ENCODE measurements at places on chromosomes 1 and 21.

DNA sequence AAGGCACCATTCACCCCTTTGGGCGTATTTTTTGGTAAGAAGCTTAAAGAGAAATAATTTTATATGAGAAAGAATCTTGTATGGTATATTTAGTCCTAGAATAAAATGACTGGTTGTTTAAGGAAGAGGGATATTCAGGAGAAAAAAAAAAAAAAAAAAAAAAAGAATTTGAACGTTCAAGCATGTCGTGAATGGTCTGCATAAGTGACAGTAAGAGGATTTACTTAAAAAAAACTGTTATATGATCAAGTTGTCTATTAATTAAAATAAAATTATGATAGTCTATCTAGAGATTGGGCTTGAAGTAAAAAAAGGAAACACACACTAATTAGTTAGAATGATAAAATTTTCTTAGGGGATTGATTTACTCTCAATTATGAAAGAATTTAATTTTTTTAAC is 11.7 kb upstream of the OR14I1 start:
- no peak for DNase-seq

DNA sequence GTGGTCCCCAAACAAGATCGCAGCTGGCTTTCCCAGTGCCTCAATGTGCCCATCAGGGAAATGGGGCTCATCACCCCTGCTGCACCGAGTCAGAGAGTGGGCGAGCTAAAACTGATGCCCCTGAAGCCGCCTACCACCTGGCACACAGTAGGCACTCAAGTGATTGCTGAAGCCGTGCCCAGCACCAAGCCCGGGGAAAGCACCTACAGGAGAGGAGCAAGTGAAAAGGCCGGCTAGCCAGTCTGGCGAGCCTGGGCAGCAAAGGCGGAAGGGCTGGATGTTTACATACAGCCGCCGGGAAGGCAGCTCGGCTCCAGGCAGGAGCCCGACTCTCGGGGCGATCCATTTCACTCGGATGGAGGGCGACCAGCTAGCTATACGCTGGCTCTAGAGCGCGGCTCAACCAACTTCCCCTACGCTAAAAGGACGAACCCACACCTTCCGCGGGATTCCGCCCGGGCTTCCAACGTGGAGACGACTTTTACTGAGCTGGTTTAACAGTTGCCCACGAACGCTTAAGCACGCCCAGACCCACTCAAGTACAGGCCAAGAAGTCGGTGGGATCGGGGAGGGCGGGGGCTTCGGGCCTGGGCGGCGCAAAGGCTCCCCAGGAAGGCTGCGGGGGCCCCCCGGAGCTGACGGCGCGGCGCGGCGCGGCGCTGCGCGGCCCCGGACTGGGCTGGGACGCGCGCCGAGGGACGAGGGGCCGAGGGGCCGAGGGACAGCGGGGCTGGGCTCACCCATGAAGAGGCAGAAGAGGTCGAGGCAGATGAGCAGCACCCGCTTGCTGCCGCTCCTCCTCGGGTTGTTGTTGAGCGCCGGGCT is 1.0 kb downstream of the PLPP3 start:
- no peak for DNase-seq

DNA sequence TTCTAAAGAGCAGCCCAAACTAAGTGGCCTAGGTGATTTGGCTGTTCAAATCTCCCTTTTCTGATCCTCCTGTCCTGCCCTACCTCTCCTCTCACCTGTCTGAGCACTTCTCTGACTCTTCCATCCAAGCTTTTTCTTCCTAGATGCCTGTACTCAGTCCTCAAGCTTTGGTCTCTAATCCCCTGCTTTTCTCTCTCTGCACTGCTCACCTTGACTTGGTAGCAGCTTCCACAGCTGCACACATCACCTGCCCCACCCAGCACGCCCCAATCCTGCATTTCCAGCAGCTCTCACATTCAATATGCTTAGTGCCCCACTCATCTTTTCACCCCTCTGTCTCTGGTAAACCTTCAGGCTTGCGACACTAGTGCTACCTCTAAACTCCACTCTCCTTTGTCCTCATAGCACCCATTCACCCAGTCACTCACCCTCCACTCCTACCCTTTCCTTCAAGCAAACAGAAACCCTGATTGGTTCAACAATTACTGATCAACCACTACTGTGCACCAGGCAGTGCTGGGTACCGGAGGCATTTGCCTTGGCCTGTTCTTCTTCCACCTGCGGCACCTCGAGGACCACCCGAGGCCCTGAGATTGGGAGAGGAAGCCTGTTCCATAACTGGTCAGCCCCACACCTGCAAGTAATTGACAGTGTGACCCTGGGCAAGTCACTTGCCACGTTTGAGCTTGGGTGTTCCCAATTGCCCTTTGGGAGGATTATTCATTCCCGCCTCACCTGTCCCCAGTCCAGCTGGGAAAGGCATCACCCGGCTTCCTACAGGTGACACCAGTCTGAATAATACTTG is 136.1 kb upstream of the EDN2 start:
- DNase-seq, result no peak

- DNase-seq, result no peak
These were observed 12.8 kb upstream of the PHC2 start for GRCh38 chr1:33443705-33444180.

- DNase-seq, result no peak
These were observed 2.5 kb upstream of the MEF2D start for GRCh38 chr1:156502894-156503697.

GRCh38 chr1:145992502-145992936 is 3.9 kb downstream of the TXNIP start:
- DNase-seq, result no peak

DNA sequence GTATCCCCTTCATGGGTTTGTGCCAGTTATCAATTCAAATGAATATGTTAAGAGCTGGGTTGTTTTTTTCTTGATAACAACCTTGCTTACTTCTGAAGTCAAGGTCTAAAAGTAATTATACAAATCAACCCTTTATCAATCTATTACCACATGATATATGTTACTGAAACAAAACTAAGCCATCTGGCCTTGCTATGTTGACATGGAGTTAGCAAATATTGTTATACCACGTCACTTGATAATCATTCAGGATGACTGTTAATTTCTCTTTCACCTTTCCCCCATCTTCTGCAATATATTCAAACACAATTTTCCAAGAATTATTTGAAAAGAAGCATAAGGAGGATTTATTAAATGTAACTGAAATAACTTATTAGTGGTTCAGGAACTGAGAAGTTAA is 72.6 kb downstream of the DTL start:
- no peak for DNase-seq

- no peak for DNase-seq
These were observed 91.8 kb downstream of the SIK1 start for GRCh38 chr21:43335119-43335518.

DNA sequence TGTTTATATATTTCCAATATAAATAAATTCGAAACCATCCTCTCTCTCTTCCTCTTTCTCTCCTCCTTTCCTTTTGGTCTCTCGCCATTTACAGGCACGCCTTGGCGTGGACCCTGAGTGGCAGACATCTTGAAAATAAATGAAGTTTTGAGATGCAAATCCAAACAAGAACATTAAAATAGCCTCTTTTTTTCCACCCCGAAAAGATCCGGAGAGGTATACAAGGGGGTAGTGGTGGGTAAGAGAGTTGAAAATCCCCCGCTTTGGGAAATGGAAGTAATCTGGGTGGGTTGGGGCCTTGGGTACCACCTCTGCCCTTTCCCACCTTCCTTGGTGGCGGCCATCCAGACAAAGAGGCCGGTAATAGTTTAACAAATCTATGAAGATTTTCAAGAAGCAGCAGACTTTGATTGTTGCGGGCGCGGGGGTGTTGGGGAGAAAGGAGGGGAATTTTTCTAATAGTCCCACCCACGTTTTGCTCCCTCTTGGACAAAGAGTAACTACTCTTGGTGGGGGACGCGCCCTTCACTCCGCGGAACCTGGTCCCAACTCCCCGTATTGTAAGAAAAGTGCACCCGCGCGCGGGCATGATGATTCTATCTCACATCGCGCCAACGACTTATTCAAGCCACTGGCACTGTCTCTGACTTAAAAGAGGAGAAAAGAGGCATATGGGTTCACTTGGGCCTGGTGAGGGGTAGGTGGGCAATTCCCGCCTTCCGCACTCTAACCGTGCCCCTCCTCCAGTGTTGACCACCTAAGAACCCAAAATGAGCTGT is 4.0 kb upstream of the FOXD3 start:
- peak; percentile 6 for DNase-seq

DNA sequence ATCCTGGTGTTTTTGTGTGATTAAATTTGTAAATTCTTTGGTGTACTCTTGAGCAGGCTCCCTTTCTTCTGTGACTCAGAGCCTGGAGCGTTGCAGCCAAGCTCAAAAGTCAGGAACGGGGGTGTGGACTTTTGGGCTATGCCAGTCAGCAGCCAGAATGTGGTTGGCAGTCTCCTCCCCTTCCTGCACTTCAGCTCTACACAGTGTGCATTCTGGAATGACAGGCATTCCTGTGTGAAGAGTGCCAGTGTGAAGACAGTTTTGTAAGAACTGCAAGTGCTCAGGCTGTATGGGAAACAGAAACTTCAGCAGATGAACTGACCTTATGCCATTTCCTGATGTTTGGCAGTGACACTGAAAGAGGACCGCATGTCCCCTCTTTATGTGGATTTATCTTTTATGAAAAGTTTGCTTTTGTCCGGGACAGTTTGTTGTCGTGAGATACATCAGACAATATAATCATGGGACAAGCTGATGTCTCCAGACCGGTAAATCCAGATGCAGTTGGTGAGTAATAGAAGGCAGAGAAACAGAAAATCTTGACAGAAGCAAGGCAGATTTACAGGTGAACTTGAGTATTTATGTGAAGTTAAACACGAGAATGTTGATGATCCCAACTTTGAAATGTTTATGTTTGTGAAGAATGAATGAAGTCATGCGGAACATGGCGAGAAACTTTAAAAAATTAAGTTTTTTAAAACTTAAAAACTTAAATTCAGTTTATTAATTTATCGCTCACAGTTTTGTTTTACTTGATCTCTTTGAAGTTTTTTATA is 67.7 kb upstream of the RCC1 start:
- DNase-seq, result no peak

GRCh38 chr1:116817582-116818064 is 63.4 kb downstream of the CD2 start:
- DNase-seq, result peak; percentile 74

GRCh38 chr1:6508154-6508815 is 16.8 kb upstream of the PLEKHG5 start:
- DNase-seq, result no peak

- no peak for DNase-seq
These were observed 14.8 kb downstream of the SH3BGR start for GRCh38 chr21:39466584-39466983.

GRCh38 chr21:36446301-36446700 is 33.6 kb downstream of the CLDN14 start:
- no peak for DNase-seq

DNA sequence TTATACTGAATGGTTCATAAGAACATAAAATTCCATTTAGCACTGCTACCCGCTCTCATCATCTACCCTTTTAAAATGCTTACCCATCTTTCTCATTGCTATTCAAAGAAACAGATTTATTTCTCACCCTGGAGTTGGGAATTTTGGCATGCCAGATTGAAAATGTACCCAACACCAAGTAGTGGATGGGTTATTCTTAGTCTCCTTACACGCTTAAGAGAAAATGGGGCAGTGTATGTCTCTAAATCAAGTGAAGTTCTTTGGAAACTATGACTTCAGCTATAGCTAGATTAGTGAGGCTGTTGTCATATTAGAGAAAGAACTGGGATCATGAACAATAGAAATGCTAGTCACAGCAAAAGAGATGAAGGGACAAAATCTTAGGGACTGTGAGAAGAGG is 27.7 kb upstream of the ESRRG start:
- DNase-seq, result no peak

DNA sequence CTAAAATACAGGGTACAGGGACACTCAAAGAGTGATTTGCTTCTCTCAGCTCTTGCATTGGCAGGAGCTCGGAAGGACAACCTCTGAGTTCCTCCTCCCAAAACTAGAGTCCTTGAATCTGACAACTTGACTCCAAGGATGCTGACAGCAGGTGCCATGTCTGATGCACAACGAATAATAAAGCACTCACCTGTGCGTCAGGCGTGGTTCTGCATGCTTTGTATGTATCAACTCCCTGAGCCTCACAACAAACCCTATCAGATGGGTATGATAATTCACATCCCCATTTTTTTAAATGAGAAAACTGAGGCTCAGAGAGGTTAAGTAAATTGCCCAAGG is 1.4 kb downstream of the LAPTM5 start:
- DNase-seq, result no peak

DNA sequence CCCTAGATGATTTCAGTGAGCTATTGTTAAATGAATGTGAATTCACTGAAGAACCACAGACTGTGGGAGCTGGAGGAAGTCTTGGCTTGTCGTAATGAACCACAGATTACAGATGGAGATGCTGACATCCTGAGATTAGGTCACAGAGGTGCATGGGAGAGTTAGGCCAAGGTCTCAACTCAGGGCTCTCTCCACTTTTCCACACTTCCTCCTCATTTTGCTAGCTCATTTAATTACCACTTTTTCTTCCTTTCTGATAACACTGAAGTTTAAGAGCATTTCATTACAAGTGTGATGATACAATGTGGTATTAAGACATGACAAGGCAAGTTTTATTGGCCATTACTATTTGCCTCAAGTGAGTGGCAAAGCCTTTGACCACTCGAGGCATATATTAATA is 30.8 kb downstream of the ST6GALNAC3 start:
- DNase-seq, result no peak

DNA sequence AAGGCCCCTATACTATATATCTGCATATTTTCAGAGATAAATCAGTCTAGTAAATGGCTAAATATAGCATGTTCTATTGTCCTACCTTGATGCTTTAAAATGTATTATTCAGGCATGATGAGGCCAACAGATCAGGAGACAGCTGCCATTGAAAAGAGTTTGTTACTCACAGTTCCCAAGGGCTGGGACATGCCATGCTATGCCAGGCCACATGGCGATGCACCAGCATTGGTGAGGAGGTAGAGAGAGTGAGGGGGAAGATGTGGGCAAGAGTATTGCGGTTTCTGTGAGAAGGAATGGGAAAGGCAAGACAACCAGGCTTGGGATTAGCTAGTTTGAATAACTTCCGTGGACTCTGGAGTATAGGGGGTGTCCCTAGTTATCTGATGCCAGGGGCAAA is 316.5 kb downstream of the DISC1 start:
- DNase-seq, result no peak

- DNase-seq, result peak; percentile 42
These were observed 33.5 kb downstream of the KCNC4 start for GRCh38 chr1:110243574-110243973.

DNA sequence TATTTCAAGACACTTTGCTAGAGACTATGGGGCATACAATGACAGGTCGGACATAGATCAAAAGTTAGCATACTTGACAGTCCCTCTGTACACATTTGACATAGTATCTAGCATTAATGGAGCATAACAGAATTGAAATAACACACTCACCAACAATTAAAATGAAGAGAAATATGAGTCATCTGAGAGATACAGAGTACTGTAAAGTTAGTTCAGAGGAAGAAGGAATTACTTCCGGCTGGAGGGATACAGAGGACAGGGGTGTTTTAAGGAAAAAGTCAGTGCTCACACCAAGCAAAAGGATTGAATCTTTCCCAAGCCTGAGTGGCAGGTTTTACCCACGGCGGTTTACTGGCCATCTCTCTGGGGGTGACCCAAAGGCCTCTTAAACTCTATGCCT is 2.4 kb downstream of the ZMYND12 start:
- DNase-seq, result no peak

- DNase-seq, result no peak
These were observed 74.5 kb downstream of the NFIA start for GRCh38 chr1:61156576-61157467.
